Activated CD4-positive, alpha-beta memory T cell treated with anti-CD3 and anti-CD28 coated beads for 36 hours (primary cell): ENCODE measurements at places on chromosomes 13 and 19.

DNA sequence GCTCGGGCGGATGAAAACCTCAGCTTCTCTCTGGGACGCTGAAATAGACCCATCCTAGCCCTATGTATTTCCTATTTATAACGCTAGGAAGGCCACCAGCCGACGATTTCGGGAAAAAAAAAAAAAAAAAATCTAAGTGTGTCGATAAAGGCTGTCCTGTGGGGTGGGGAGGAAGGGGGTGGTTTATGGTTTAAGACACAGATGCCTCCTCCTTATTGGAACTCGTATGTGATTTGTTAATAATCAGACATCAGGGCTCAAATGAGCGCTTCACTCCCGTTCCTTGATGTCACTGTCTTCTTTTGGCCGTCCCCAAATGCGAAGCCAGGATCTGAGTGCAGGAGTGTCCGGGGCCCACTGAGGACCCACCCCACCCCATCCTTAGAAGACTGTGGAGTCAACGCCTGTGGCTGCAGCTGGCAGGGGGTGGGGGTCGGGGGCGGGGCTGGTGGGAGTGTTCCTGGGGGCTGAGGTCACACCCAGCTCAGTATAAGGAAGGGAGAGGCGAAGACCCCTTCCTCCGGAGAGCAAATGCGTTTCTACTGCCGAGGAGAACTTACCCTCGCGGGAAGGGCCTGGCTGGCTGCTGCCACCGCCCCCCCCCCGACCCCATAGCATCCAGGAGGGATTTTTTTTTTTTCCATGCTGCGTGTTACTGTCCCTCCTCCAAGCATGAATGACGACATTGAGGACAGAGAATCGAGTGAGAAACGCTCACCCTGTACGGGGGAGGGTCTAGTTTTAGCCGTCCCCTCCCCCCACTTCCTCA, 971 bp downstream of the ATCAY start:
- H3K27me3 ChIP-seq = peaks cover 29% of the 10 kb centered on the region
- peaks cover 13% of the 10 kb centered on the region for H3K4me1 ChIP-seq
- no peak overlapping the region for H3K27ac ChIP-seq
- H3K4me3 ChIP-seq = no peak overlapping the region

DNA sequence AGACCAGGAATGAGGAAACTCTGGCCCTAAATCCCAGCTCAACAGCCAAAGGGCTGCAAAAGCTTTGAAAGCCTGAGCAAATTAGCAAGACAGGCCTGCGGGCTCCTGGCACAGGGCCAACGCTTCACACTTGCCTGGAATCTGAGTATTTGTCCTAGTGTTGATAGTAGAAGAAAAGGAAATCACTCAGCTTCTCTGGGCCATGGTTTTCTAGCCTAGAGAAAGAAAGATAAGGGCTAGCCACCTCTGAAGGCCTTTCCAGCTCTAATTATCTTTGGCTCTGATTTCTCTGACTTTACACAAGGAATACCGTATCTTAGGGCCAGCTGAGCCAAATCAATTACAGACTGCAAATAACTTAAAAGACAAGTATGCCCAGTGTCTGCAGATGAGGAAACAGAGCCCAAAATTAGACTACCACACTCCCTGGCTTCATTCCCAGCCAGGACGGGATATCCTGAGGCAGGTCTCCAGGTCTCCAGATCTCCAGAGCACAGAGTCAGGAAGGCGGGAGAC, 69.6 kb downstream of the STK24 start:
- H3K4me1 ChIP-seq = peaks cover 93% of the 10 kb centered on the region
- H3K4me3 ChIP-seq = no peak overlapping the region
- H3K27ac ChIP-seq = no peak overlapping the region
- no peak for DNase-seq
- peaks cover 27% of the 10 kb centered on the region for H3K36me3 ChIP-seq

GRCh38 chr19:48094129-48094854, 16.3 kb downstream of the PLA2G4C start:
- H3K4me1 ChIP-seq = peaks cover 14% of the 10 kb centered on the region
- H3K4me3 ChIP-seq = no peak overlapping the region
- H3K36me3 ChIP-seq = peaks cover 44% of the 10 kb centered on the region
- H3K27me3 ChIP-seq = no peaks in the 10 kb centered on the region

GRCh38 chr13:47897411-47898050, 103.5 kb downstream of the SUCLA2 start:
- H3K27ac ChIP-seq = no peak overlapping the region
- H3K4me1 ChIP-seq = no peaks in the 10 kb centered on the region
- peaks cover 7% of the 10 kb centered on the region for H3K36me3 ChIP-seq
- no peak for DNase-seq
- H3K4me3 ChIP-seq = no peak overlapping the region

GRCh38 chr19:2983351-2984214, 6.2 kb downstream of the TLE6 start:
- H3K27ac ChIP-seq = no peak overlapping the region
- peaks cover 6% of the 10 kb centered on the region for H3K4me1 ChIP-seq
- no peaks in the 10 kb centered on the region for H3K36me3 ChIP-seq
- H3K4me3 ChIP-seq = no peak overlapping the region

GRCh38 chr13:73733706-73734105, 400.5 kb downstream of the KLF12 start:
- no peak overlapping the region for H3K4me3 ChIP-seq
- DNase-seq = no peak
- H3K27ac ChIP-seq = no peak overlapping the region
- peaks cover 11% of the 10 kb centered on the region for H3K36me3 ChIP-seq
- no peaks in the 10 kb centered on the region for H3K27me3 ChIP-seq

DNA sequence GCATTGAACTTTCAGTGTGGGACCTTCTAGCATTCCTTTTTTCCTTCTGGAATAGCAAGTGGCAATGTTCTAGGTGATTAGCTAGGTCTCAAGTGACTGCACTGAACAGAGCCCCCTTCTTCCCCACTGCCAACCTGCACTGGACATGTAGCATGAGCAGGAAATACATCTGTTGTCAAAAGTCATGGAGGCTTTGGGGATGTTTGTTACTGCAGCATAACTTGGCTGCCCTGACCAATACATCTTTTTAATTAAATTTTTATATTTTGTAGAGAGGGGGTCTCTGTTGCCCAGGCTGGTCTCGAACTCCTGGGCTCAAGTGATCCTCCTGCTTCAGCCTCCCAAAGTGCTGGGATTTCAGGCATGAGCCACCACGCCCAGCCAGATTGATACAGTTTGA, 163.6 kb downstream of the CACNA1A start:
- H3K4me3 ChIP-seq = no peak overlapping the region
- no peaks in the 10 kb centered on the region for H3K36me3 ChIP-seq
- no peak overlapping the region for H3K27ac ChIP-seq
- no peak for DNase-seq
- no peaks in the 10 kb centered on the region for H3K4me1 ChIP-seq
- H3K27me3 ChIP-seq = peaks cover 30% of the 10 kb centered on the region

DNA sequence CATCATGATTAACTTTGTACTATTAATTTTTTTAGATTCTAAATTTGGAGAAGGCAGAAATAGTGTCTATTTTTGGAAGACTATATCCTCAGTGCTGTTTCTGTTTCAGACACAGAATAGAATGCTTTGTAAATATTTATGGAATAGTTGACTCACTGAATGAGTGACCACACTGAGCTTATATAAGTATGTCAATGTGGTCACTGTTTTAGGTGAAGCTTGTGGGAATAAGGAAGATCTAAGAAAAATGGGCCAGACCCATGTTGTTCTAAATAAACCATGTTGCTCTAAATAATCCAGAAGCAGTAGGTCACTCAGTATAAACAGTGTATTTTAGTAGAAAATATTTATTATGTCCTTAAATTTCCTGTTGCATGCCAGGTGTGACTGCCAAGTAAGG, 45.5 kb upstream of the DACH1 start:
- no peaks in the 10 kb centered on the region for H3K36me3 ChIP-seq
- no peaks in the 10 kb centered on the region for H3K27me3 ChIP-seq
- H3K4me1 ChIP-seq = no peaks in the 10 kb centered on the region
- no peak overlapping the region for H3K27ac ChIP-seq
- DNase-seq = no peak

DNA sequence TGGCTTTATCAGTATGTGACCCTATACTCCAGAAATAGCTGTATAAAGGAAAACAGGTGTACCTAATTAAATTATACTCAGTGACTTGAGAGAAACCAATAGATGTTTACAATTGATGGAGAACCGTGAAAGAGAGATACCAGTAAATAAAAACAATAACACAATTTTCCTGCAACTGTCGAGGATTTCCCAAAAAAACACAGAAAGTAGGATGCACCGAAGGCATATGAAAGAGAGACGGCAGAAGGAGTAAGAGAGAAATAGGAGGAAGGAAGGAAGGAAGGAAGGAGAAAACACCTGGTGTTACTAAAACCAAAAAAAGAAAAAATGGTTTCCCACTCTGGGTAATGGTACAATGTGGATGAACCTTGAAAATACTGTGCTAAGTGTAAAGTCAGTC, 6.8 kb upstream of the ZNF229 start:
- no peak overlapping the region for H3K27ac ChIP-seq
- DNase-seq = no peak
- H3K36me3 ChIP-seq = peaks cover 40% of the 10 kb centered on the region
- H3K27me3 ChIP-seq = peaks cover 4% of the 10 kb centered on the region
- H3K4me3 ChIP-seq = no peak overlapping the region

DNA sequence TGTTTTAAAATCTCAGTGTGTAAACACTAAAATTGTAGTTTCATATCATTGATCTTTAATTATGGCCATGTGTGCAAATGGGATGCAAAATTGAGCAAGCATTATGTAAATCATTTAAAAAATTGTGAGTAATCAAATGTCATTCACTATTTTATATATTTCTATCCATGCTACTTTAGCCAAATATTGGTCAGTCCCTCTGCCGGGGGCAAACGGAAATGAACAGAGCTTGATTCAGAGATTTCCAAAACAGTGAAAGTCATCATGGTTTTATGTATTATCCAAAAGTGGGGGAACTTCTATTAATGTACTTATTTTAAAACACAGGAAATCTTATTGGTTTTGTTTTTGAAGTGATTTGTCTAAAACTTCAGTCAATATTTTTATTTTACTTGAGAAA, 219.1 kb downstream of the IRS2 start:
- H3K27ac ChIP-seq = no peak overlapping the region
- H3K27me3 ChIP-seq = no peaks in the 10 kb centered on the region
- DNase-seq = no peak
- H3K4me3 ChIP-seq = no peak overlapping the region
- peaks cover 10% of the 10 kb centered on the region for H3K4me1 ChIP-seq
- no peaks in the 10 kb centered on the region for H3K36me3 ChIP-seq

- H3K36me3 ChIP-seq = no peaks in the 10 kb centered on the region
- H3K27me3 ChIP-seq = peaks cover 8% of the 10 kb centered on the region
- H3K4me3 ChIP-seq = no peak overlapping the region
- H3K4me1 ChIP-seq = peaks cover 3% of the 10 kb centered on the region
- H3K27ac ChIP-seq = no peak overlapping the region
- DNase-seq = no peak
Measured at GRCh38 chr13:31731921-31732320, 7.4 kb upstream of the RXFP2 start.

DNA sequence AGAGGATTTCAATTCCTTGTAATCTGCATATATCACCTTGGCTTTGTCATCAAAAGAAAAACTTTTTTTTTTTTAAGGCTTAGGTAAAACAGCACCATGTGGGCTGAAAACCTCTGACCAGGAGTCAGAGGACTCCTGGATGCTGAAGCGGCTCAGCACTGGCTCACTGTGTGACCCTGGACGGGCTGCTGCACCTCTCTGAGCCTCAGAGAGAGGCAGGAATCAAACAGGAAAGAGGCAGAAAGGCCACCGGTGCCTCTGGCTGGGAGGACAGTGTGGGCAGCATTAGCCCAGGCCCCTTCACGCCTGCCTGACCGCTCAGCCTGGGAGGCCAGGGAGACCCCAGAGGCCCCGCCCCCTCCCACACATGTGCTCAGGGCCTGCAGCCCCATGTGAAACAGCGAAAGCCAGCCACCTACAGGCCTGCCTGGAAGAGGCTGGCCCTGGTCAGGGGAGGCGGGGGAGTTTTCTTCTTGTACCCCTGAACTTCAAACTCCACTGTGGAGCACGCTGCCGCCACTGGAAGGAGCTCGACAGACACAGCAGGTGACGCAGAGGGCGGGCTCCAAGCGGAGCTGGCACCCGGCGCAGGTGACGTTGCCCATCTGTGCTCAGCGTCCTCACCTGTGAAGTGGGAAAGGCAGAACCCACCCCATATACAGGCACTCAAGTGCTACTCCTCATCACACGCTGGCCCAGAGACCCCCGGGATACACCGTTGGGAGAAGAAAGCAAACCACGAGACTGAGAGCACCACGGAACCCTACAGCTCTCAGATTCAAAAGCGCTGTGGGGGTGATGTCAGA, 39.7 kb downstream of the MLLT1 start:
- H3K36me3 ChIP-seq = peaks cover 7% of the 10 kb centered on the region
- no peak for DNase-seq
- peaks cover 45% of the 10 kb centered on the region for H3K4me1 ChIP-seq
- H3K27ac ChIP-seq = peak overlapping the region; percentile 56
- H3K27me3 ChIP-seq = no peaks in the 10 kb centered on the region
- H3K4me3 ChIP-seq = no peak overlapping the region

DNA sequence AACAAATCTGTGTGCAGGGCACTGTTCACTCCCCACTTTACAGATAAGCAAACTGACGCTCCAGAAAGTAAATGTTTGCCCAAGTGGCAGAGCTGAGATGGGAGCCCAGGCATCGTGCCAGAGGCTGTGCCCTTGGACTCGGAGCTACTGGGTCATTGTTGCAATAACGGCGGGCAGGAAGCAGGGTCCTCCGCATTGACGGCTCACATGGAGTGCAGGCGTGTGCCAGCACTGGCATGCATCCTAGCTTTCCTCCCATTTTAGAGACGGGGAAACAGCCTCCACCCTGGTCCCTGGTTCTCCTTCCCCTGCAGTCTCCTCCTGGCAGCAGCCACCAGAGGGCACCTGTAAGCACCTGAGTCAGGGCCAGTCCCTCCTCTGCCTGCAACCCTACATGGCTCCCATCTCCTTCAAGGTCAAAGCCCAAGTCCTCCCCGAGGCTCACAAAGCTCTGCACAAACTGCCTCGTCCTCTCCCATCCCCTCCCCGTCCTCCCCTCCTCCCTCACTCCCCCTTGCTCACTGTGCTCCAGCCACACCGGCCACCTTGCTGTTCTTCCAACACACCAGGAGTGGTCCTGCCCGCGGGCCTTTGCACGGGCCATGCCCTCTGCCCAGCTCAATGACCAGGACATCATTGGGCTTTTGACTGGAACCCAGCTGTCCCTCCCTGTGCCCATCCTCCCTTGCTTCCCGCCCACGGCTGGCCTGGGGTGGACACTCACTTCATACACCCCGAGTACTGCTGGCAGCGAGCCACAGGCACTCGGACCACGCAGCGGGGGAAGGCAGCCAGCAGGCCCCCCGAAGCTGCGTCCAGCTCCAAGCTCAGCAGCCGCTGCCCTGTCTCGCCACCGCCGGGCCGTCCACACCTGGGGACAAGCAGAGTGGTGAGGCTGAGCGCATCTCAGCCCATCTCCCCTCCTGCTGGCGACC, 7.7 kb upstream of the LRG1 start:
- no peak overlapping the region for H3K27ac ChIP-seq
- H3K36me3 ChIP-seq = no peaks in the 10 kb centered on the region
- no peak overlapping the region for H3K4me3 ChIP-seq
- H3K4me1 ChIP-seq = peaks cover 2% of the 10 kb centered on the region
- DNase-seq = peak; percentile 33

- H3K4me3 ChIP-seq = peak overlapping the region; percentile 43
- H3K4me1 ChIP-seq = peaks cover 73% of the 10 kb centered on the region
- H3K27ac ChIP-seq = peak overlapping the region; percentile 95
Measured at GRCh38 chr19:49555600-49556411, 24.6 kb downstream of the NOSIP start.
